ENCODE measurements at places on chromosomes 7 and 10.

- no peak for DNase-seq
Observed at GRCh38 chr7:64744680-64745079, 49.5 kb upstream of the ZNF138 start.

GRCh38 chr10:30207485-30208052 is 141.5 kb downstream of the MTPAP start:
- no peak for DNase-seq

DNA sequence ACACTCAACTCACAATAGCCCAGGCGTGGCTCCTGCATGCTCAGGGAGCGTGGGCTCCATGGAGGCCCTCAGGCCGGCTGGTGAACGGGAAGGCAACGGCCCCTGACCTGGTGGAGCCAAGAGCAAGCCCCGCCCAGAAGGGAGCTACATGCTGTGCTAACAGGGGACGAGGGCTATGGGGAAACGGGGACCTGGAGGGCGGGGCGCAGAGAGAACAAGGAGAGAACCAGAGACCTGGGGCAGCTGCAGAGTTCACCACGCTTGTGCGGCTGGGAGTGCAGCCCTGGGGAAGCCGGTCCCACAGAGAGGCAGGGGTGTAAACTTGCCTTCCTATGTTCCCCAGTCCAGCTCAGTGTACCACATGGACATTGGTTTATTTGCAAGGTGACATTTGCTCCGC is 69.2 kb upstream of the PPP2R2D start:
- DNase-seq: no peak

DNA sequence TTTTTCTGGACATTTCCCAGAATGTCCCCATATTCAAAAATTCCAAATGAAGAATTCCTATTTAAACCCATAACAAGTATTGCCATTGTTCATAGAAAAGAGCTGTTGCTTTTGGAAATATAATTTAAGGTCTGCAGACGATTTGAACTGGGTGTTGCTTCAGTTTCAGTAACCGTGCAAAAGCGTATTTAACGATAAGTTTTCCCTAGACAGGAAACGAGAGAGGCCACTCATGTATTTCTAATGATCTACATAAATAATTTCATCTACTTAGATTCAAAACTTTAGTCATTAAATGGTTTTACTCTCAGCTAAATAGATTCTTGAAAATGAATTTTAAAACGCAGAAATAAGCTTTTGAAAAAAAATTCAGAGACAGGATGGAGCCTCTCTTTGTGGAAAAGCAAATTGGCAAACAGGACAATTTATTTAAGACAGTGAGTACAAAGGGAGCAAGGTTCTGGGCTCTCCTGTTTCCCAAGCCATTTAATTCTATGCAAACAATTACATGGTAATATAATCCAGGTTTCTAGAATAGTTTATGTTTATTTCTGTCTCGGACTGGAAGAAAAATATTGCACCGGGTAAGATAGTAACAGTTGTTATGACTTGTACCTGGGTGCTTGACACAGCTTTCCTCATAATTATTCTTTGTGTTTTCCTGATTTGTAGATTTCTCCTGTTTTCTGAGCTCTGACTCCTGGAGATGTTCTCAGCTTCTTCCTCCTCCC is 263.0 kb downstream of the BAMBI start:
- DNase-seq: no peak

- no peak for DNase-seq
Observed at GRCh38 chr10:121988361-121989324, at the start of gene TACC2. TACC2 (plus strand) TSS chr10:121989163; CDS start chr10:122021982, 32,819 bp downstream.

DNA sequence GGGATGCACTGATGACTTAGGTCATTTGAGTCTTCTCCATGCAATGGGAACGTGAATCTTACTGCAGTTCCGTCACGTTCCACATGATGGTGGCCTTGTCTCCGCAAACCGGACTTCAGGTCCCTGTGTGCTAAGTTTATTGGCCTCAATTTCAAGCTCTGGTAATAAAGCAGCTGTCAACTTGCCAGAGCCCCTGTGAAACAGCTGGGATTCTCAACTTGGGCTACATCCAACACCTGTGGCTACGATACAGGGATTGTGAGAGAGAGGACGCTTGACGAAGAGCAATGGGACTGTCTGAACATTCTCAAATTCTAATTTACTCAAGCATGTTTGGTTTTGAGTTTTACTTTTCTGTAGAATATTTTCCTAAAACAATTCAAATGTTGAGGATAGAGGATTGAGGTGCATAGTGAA is 174.2 kb downstream of the PTN start:
- no peak for DNase-seq

- no peak for DNase-seq
Observed at GRCh38 chr10:125355657-125356056, 195.3 kb upstream of the CTBP2 start.

- no peak for DNase-seq
Observed at GRCh38 chr10:120017733-120018417, 125.3 kb downstream of the SEC23IP start.

DNA sequence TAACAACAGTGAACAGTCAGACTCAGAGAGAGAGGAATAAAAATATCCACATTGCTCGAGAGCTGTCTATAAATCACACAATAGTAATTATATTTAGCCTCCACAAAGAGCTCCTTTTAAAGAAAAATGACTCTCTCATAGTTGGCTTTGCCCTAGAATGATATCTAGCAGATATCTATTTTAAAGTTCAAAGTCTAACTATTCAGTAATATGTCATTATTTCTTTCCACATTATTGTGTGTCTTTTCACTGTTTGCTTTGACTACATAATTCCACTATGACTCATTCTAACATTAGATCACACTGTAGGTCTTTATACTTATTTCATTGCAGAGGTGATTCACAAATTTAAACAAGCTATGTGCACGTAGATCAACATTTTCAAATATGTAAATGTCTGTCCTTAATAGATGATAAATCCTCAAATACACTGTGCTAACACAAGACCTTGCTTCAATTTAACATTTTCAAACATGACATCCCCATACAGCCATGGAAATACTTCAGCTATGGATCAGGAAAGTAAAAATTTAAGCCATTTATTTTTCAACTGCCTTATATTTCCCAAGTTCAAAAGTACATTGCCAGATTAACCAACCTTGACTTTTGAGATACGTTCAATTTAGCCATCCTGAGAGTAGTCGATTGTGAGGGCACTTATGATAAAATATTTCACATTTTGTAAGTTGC is 99.9 kb upstream of the AKR1E2 start:
- DNase-seq: no peak

- no peak for DNase-seq
Observed at GRCh38 chr10:119896937-119897770, 4.6 kb downstream of the SEC23IP start.

GRCh38 chr10:116241085-116241484 is 31.9 kb downstream of the GFRA1 start:
- no peak for DNase-seq

DNA sequence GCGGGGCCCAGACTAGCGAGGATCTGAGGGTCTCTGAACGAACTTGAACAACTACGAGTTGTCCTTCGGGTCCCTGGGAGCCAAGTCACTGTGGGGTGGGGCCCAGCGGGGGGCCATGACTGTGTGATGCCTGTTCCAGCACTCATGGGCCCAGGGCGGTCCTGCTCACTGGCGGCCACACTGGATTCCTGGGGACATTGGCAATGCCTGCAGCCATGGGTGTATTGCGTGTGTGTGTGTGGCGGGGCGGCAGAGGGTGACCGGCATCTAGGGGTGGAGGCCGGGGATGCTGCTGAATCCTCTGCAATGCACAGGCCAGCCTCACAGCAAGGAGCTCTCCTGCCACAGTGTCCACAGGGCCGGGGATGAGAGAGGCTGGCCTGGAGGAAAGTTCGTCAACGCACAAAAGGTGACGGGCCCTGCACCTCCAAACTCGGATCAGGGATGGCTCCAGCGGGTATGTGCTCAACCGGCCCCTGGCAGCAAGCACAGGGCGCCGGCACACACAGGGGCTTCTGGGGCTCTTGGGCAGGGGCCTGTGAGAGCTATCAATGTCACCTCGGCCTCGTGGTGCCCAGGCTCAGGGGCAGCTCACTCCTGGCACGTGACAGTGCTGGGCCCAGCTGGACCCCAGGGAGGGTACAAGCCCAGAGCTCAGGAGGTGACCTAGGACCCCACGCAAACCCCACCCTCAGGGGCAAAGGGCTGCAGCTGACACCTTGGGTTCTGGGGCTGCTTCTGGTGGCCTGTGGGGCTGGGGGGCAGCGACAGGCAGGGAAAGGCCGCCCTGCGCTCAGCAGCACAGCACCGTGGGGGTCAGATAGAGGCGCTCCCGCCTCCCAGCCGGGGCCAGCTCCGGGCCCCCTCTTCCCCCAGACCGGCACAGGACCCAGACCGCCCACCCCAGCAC is 27.9 kb downstream of the PAPOLB start:
- no peak for DNase-seq

DNA sequence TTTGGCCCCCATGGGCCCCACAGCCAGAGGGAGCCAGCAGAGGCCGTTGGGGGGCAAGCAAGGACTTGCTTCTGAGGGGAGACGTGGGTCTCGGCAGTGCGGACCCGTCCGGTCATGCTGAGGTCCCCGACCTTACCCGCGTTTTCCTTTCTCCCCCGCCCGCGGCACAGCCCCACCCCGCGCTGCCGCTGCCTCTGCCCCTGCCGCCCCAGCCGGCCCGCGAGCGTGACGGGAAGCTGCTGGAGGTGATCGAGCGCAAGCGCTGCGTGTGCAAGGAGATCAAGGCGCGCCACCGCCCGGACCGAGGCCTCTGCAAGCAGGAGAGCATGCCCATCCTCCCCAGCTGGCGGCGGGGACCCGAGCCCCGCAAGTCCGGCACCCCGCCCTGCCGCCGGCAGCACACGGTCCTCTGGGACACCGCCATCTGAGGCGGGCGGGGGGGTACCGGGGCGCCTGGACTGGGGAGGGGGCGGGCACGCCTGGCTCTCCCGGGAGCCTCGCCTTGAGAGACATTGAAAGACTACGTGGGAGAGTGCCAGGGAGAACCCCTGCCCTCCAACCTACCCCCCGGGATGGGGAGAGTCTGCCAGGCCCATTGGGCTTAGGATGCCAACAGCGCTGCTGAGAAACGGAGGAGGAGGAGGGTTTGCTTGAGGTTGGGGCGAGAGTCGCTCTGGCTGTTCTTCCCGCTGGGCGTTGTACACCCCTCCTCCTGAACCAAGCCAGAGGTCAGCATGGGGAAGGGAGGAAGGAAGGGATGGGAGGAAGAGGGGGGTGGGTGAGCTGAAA is 9.9 kb downstream of the NYAP1 start:
- peak; percentile 50 for DNase-seq

DNA sequence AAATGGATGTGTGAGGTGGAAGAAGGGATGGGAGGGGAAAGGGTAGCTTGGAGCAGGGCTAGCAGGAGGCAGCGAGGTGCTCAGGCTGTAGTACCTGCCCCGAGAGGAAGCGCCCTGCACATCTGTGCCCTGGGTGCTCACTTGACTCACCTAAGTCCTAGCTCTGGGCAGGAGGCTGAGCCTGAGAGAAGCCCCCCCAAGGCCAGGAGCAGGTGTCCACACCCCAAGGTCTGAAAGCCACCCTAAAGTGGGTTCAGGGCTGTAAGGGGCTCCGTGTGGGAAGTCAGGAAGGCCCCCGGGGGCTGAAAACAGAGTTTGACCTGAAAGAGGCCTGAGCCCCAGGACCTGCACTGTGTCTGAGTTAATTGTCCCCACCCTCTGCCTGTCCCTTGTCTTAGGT is 95.8 kb upstream of the PODXL start:
- DNase-seq: no peak

DNA sequence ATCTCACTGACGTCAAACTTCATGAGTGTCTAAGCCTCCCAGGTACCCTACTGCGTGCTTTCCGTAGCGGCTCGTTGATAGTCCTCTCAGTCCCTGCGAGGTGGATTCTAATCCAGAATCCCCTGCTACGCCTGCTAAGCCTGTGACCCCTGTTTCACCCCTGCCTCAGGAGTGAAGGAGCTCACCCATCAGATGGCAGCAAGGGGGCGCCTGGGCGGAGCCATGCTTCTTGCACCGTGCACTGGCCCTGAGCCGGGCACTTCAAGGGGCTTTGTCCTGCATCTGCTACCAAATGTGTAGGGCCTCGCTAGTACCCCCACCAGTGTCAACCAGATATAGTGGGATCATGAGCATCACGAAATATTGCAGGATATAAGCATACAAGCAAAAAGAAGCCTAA is 918 bp upstream of the STRA8 start:
- no peak for DNase-seq

Data from stimulated activated CD4-positive, alpha-beta T cell treated with anti-CD3 and anti-CD28 coated beads, Interleukin-15, amount 100 ng/mL, for 48 hours (primary cell).